ENCODE measurements at places on chromosomes 1 and 21.

GRCh38 chr1:6873298-6874015, 88.2 kb downstream of the CAMTA1 start:
- DNase-seq = no peak

DNA sequence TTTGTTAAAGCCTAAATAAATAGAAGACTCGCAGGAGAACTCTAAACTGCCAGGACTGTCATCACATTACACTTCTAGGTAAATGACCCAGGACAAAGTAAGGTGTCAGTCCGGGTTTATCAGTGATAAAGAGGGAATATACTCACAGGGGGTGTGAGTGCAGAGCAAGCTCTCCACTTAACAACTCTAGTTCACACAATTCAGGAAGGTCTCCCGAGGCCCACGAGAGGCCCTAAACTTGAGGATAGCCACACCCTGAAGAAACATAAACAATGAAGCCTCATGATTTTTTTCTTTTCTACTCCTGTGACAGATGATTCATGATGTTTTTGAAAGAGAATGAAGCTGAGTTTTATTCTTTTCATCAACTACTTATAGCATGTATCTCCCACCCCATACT, 65.6 kb upstream of the EXO1 start:
- DNase-seq = no peak

GRCh38 chr21:40534886-40535285, 312.1 kb downstream of the DSCAM start:
- no peak for DNase-seq

DNA sequence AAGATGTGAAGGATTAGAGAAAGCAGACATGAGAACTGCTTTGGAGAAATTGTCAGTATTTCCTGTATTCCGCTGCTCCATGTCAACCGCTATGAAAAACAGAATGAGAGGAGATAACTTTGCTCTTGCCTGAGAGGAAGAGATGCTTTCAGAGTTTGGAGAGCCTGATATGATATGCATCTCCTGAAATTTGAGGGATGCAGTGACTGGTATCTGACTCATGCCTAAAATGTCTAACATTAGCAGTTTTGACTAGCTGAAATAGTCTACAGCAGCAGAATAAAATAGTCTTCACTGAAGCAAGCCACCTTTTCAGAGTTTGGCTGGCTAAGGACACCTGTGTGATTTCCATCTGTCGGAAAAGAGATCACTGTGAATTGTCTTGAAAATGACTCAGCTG, 165.8 kb upstream of the LRRC7 start:
- no peak for DNase-seq

- DNase-seq = peak; percentile 0
Observed at GRCh38 chr1:114668784-114669561, 876 bp downstream of the DENND2C start.

DNA sequence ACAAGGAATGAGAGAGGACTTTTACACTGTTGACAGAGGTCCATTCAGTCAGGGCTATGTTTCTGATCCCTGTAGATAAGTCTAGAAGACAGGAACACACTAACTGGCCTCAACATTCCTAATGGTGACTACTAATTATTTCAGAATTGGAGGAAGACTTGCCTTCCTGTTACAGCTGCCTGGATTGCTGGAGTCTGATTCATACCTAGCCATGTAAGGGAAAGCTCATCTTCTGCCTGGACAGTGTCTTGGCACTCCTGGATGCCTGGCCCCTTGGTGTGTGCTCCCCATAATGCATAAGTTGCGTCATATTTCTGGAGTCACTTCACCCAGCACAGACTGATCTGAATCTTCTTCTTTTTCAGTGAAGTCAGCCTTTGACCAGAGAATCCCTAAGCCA, 326.0 kb upstream of the RUNX1 start:
- DNase-seq = no peak

- no peak for DNase-seq
Observed at GRCh38 chr1:178367151-178367550, 129.6 kb downstream of the CLEC20A start.

DNA sequence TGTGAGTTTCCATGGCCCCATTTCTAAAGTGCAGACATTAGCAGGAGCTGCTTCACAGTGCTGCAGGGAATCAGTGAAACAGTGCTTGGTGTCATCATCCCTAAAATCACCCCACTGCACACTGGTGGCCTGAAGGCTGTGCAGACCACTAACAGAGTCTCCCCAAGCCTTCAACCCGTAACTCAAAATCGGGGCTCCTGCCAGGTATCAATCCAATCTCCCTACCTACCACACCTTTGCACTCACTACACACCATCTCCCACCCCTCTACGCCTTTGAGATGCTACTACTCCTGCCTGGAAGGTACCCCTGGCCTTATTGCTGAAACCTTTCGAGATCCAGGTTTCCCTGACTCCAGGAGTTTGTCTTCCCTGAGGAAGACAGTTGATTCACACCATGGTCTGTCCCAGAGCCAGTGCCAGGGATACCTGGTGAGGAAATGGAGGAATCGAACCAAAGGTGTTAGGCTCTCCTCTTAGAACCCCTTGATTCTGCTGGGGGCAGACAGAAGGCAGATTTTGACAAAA, 25.5 kb downstream of the SLC2A1 start:
- no peak for DNase-seq

All from activated naive CD4-positive, alpha-beta T cell (primary cell).